ENCODE measurements at places on chromosomes 7 and 10.

GRCh38 chr10:112232670-112233069, 49.1 kb upstream of the GPAM start:
- no peak for DNase-seq

DNA sequence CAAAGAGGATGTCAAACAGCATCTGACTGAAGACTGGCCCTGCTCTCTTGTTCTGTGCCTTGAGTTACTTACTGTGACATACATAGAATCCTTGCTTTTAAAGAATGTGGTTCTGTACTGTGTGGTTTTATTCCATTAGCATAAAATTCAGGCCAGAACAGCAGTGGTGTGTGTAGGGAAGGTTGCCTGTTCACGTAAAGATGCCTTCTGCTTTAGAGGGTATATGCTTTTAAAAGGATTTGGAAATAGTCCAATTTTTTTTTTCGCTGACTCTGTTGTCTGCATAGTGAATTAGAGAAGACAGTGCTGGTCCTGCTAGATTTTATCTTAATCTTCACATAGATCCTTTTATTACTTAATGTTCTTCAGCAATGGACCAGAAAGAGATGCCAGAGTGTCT, 470.8 kb upstream of the SEMA3A start:
- DNase-seq = no peak

DNA sequence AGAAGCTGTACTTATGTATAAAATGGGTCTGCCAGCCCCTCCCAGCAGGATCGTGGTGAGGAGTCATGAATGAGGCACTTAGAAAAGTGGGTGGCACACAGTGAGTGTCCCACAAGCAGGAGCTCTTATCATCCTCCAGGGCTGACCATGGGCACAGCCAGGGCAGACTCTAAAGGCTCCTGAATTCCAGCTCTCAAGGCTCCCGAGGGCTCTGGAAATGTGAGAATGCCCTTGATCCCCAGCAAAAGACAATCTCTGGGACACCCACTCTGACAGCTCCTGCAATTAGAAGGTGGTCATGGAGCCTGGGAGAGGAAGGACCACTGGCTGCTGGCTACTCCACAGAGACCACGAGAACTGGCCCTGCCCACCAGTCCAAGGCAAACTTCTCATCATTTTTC, 1.6 kb downstream of the VSTM4 start:
- no peak for DNase-seq

- no peak for DNase-seq
Observed at GRCh38 chr7:157299613-157300368, 37.0 kb upstream of the DNAJB6 start.

DNA sequence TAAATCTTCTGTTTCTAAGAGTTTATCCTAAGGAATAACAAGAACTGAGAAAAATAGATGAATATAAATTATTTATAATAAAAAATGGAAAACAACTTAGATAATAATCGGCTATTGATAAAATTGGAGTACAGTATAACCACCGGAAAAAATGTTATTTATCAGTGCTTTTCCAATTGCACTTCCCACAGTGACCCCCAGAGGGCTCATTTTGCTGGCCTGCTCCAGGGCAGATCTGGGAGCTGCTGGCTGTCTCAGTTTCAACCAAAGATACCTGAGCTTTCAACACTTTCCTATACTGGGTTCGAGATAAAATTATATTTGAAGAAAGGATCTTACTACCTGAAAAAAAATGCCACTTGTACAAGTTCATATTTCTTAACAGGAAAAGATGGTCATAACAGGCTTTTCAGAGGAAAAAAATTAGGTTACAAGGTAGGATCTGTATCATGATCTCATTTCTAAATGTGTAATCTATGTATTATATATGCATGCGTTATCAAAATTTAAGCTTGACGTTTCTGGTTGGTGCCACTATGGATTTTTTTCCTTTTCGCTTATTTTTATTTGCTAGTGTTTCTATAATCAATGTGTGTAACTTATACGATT, 165.7 kb downstream of the NPSR1 start:
- no peak for DNase-seq

GRCh38 chr10:131500892-131501291, 189.4 kb upstream of the TCERG1L start:
- no peak for DNase-seq

- no peak for DNase-seq
Observed at GRCh38 chr7:135536150-135536549, 21.6 kb upstream of the NUP205 start.

GRCh38 chr7:50264908-50265307, 39.6 kb upstream of the IKZF1 start:
- no peak for DNase-seq

GRCh38 chr7:138842111-138842510, 44.1 kb upstream of the ATP6V0A4 start:
- DNase-seq = no peak

GRCh38 chr10:13637303-13637856, 50.6 kb downstream of the PRPF18 start:
- no peak for DNase-seq

DNA sequence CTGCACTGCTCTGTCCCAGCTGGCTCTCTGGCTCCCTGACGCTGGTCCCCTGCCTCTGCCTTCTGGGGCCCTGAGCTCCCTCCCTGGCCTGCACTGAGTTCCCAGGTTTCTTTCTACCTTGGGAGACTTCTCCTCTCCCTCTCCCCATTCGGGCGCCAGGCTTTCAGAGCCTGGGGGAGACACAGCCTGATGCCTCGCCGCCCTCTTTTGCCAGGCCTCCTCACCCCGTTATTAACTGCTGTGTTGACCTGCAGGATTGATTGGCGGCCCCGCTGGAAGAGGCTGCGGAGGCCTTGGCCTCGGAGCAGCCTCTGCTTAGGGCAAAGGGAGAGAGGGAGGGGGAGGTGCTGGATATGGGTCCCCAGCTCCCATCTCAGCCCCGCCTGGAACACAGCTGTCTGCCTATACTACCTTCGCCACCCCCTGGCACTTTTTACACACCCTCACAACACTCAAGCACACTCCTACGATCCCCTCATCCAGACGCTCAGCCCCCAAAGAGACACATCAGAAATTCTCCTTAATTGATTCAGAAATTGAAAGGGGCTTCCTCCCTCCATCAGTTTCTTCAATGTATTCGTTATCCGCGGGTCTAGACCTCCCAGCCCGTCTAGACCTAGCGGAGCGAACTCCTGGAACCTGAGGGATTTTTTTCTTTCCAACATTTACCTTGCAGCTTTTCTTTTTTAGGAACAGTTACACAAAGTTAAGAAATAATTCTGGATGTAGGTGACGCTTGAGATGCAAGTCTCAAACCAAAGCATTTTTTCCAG, 7.1 kb upstream of the PAX2 start:
- no peak for DNase-seq

- DNase-seq = no peak
Observed at GRCh38 chr7:157495594-157495993, 158.8 kb downstream of the DNAJB6 start.

GRCh38 chr7:16428672-16429071, 7.3 kb upstream of the CRPPA start:
- no peak for DNase-seq

GRCh38 chr7:134866617-134867016, 87.2 kb downstream of the CALD1 start:
- no peak for DNase-seq

GRCh38 chr7:47503281-47503680, 78.6 kb downstream of the TNS3 start:
- DNase-seq = no peak

GRCh38 chr10:129075508-129075907, 391.5 kb upstream of the MGMT start:
- no peak for DNase-seq

DNA sequence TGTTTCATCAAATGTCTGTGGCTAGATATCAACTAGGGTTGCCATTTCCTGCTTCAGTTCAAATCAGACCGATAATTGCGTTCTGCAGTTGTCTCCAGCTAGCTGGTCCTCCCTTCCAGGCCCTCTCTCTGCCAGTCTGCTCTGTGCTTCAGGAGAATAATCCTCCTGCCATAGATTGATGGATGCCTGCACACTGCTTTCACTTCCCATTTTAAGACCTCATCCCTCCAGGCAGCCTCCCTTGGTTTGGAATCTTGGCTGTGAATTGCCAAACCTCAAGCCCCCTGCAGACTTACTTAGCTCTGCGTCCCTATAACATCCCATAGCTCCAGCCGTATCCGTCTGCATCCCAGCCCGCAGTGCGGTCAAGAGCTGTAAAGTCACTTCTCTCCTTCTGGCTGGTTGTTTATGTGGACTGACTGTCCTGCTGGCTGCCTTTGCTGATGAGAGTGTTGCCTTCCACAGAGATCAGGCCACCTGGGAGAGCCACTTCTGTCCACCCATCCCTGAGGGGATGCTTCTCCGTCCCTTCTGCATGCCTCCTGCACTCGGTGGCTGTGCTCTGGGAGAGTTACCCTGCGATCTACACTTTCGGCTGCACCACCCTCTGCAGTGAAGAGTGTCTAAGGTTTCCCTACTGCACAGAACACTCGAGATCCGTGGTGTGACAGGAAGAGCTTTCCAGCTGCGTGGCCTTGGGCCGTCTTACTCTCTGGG, 22.4 kb upstream of the KLF6 start:
- no peak for DNase-seq

DNA sequence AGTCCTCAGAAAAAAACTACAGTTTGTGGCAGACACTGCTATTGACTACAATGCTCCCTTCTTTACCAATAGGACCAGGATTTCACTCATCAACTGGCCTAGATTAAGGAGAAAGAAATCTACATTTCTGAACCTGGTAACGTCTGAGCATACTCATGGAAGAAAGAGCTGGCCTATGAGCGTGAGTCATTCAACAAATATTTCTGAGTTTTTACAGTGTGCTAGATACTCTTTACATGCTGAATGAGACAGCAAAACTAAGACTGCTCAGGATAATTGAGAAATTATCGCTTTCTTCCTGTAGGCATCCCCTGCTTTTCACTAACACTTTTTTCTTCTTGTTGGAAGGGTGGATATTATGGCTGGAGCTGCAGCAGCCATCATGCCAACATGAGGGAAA, 609.7 kb downstream of the TNS3 start:
- no peak for DNase-seq

- DNase-seq = no peak
Observed at GRCh38 chr10:52768001-52768532, 4.5 kb downstream of the MBL2 start.

- DNase-seq = no peak
Observed at GRCh38 chr7:90693939-90694338, 97.8 kb downstream of the CDK14 start.

DNA sequence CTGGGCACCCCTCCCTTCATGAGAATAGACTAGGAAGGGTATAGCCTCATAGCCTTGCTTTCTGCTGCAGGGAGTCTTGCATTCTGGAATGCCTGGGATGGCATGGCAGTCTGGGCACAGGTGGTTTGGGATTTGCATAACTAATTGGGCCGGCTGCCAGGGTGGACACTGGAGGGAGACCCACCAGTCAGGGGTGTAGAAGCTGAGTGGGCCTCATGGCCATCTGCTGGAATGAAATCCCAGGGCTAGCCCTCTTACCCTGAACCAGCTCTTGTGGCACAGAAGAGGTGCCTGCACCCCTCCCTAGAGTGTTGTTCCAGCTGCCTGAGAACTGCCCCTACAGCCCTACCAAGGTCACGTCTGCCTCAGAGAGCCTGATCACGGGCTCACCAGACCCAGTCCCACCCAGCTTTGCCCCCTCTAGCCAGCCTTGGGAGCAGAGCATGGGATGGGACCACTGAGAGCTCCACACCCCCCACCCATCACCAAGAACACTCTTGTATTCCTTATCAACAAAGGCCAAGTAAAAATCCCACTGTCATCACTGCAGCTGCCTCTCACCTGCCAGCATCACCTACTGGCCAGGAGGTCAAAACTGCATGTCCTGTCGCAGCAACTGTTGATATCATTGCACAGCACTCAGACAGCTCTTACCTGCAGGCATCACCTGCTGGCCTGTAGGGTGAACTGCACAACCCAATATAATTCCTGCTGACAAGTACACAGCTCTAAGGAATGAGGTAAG, 148.9 kb downstream of the ZEB1 start:
- DNase-seq = no peak

DNA sequence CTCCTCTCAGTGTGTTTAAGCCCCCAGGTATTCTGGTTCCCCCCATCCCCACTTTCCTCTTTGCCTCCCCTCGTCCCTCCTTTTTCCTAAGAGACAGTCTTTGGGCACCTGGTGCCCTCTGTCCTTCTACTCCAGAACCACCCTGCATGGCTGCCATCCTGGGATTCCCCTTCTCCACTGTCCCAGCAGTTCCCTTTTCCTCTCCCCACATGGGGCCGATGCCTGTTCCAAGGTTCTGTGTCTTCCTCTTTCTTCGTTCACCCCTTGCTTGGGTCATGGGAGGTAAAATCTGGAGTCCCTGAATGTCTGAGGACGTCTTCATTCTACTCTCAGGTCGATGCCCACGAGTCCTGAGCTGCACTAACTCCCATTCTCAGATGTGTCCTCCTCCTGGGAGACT, 120.8 kb downstream of the TAX1BP1 start:
- no peak for DNase-seq

GRCh38 chr7:83178066-83178465, 15.4 kb upstream of the PCLO start:
- DNase-seq = no peak

DNA sequence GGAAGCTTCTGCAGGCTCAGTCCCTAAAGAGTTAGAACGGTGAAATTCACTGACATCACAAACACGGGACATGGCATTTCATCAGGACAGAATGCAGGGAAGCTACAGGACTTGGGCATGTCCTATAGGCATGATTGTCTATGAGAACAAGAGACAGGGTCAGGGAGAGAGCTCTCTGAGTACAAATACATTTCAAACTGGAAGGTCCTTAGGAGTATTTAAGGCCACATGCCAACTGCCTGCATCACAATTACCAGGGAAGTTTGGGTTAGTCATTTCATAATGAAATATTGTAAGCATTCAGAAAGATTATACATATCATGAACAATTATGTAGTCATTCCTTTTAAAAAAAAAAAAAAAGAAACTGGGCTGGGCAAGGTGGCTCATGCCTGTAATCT, 71.3 kb downstream of the CREB3L2 start:
- no peak for DNase-seq

- no peak for DNase-seq
Observed at GRCh38 chr7:91034459-91035368, 229.5 kb upstream of the FZD1 start.

DNA sequence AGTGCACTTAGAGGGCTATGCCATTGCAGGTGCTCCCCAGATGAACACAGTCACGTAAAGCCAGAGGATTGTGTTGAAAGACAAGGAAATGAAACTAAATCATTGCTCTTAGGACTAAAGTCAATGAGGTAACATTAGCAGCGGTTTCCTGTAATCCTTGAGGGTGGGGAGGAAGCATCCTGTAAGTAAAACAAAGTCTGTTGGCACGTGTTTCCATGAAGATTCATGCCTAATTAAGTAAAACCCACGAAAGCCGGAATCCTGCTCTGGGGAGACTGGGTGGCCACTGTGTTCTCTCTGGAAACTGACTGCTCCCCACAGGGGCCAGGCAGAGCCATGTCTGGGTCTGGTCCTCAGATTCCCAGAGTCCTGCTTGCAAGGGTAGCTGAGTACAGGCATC, 18.3 kb downstream of the STEAP1B start:
- DNase-seq = no peak

DNA sequence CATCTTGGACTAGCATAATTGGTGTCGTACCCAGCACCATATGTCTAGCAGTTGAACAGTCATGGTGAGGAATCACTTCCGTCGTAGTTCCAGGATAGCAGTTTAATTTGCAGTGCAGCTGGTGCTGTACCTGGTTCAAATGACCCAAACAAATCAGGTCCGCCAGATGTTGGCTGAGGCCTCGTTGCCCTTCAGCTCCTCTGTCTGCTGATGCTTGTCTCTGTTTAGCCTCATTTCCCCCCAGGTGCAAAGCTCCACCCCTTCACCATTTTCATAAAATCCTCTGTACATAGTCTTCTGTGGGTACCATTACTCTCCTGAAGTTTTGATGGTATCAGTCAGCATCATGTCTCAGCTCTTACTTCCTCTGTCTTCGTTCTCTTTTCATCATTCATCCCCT, 35.1 kb downstream of the UMAD1 start:
- no peak for DNase-seq

- no peak for DNase-seq
Observed at GRCh38 chr10:19577807-19578206, 238.4 kb upstream of the PLXDC2 start.
